ENCODE measurements at places on chromosomes 2 and 18.

GRCh38 chr2:204049635-204050034, 113.1 kb downstream of the ICOS start:
- DNase-seq = no peak

DNA sequence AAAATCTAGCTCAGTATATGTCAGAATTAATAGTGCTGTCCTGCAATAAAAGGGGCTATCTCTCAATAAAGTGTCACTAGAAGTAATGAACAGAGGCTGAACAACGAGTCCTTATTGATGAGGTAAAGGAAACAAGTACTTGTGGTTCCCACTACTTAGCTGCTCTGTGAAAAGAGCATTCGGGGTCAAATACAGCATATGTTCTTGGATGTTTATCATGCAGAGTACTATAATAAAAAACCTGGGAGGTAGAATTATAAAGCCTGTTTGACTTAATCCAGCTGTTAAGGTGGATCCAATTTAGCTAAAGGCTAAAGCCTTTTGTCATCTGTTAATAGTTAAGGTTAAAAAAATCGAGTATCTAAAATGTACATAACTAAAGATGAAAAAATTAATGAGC, 32.4 kb downstream of the SLC35F5 start:
- no peak for DNase-seq

DNA sequence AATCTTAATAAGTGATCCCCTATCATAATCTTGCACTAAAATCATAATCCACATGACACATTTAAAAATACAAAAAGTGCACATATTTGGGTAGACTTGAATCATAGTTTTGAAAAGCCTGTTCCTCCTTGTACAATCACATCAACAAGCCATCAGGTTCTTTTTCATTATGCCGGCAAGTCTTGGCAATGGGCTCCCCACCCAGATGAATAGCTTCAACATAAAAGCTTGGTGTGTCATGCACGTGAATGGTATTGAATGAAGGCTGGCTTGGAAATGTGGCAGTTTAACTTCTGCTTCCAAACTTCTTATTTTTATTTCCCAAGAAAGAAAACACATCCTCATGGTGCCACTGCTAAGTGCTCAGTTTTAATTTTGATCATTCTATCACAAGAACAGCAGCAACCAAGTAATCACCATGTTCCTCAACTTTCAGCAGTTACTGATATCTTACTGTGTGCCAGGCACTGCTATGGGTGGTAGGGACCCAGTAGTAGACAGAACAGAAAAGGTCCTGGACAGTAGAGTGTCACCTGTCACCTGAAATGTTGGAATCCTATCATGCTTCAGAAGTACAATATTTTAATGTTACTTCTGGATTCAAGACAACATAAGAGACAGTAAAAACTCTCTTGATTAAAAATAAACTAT, 89.9 kb downstream of the AP1S3 start:
- DNase-seq = no peak

DNA sequence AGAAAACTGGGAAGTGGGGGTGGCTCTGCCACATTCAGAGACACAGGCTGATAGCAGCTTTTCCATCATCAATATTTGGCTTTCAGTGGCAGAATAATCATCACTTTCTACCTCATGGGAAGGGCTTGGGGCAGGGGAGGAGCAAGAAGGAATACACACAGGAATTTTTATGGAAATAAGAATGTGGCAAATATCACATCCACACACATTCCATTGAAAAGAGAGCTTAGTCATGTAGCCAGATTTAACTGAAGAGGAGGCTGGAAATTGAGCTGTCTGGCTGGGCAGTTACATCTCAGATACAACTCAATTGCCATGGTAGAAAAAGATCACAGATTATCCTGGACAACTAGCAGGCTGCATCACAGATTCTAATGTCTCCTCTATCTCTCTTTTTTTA, 1474.0 kb upstream of the ACVR2A start:
- no peak for DNase-seq

DNA sequence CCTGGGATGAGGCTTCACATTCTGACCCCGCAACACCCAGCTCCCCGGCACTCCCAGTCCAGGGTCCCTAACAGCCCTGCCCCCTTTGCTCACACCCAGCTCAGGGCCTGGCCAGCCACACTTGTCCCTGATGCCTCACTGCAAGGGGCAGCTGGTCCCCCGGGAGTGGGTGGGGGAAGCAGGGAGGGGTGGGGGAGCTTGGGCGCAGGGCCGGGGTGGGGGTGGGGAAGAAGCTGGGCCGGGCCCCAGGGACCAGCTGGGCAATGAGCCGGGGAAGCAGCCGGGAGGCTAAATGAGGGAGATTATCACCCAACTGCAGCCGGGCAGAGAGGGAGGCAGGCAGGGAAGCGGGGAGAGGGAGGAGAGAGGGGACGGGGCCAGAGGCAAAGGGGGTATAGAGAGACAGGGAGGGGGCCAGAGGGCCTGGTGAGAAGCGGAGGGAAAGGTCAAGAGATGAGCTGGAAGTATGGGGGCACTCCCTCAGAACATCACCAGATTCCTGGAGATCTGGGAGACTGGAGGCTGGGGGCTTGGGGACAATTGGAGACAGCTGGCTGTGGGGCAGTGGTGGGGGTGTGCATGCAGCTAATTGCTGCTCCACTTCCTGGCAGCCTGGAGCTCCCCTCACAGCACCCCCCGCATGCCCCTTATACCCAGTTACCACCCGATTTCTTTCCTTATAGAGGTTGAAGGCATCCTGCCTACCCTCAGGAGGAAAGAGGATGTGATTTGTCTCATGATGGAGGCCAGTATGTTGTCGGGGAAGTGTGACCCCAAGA, 2.5 kb upstream of the ASIC4 start:
- no peak for DNase-seq

GRCh38 chr2:113755035-113755834, 1.2 kb downstream of the SLC35F5 start:
- DNase-seq = no peak

DNA sequence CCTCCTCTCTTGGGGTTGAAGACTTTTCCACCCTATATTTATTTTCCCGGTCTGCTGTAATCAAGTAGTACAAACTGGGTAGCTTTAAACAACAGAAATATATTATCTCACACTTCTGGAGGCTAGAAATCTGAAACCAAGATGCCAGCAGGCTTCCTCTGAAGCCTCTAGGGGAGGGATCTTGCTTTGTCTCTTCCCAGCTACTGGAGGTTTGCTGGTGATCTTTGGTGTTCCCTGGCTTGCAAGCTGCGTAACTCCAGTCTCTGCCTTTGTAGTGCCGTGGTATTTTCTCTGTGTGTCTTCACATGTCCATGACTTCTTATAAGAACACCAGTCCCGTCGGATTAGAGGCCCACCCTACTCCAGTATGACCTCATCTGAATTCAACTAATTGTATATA, 44.4 kb downstream of the MYO3B start:
- no peak for DNase-seq

- peak; percentile 37 for DNase-seq
Measured at GRCh38 chr2:985317-985898, 34.8 kb downstream of the SNTG2 start.

GRCh38 chr2:39017334-39017733, 103.5 kb downstream of the SOS1 start:
- no peak for DNase-seq

- no peak for DNase-seq
Measured at GRCh38 chr2:101545950-101546349, 71.0 kb upstream of the RFX8 start.

GRCh38 chr2:183998041-183998796, 600.1 kb upstream of the ZNF804A start:
- no peak for DNase-seq

- no peak for DNase-seq
Measured at GRCh38 chr2:20227894-20228505, 3.1 kb upstream of the SDC1 start.

GRCh38 chr2:100277540-100278207, 44.6 kb downstream of the LONRF2 start:
- no peak for DNase-seq

DNA sequence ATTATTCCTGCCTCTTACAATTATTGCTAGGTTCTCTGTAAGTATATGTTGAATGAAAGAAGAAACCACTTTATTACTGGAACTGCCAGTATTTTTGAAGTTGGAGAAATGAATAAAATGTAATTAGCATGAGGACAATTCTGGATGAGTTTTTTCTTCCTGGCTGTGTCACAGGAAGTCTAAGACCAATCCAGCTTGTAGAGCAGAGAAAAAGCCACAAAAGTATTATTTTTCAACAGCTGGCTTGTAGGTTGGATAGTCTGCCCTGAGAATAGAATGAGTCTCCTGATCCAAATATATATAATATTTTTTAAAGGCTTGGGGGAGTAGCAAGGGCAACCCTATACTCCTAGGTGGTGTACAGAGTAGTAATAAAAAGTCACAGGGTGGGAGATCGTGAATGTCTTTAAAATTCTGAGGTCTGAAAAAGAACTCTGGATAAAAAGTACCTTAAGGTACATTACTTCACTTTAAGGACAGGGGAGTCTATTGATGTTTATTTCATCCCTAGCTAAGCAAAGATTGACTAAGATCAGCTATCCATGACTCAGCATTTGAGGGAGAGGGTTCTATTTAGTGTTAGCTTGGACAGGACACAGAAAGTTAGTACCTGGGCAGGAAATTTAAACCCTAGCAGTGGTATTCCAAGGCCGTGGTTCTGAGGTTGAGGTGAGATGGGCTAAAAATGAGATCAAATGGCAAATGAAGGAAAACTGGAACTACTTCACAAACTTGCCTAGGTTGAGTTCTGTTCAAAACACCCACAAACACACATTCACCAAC, 31.7 kb downstream of the SLC40A1 start:
- no peak for DNase-seq

DNA sequence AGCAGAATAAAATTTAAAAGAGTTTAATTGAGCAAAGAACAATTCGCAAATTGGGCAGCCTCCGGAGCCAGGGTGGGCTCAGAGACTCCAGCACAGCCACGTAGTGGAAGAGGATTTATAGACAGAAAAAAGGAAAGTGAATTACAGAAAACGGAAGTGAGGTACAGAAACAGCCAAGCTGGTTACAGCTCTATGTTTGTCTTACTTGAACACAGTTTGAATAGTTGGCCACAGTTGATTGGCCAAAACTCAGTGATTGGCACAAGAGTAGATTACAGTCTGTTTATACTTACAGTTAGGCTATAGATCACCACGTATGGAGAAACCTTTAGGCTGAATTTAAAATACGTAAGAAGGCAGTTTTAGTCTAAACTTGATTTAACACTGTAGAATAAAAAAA, 78.8 kb upstream of the NEDD4L start:
- no peak for DNase-seq

- no peak for DNase-seq
Measured at GRCh38 chr2:169010633-169011460, 20.3 kb downstream of the ABCB11 start.

All from stimulated activated naive CD8-positive, alpha-beta T cell treated with anti-CD3 and anti-CD28 coated beads, Interleukin-15, amount 100 ng/mL, for 72 hours (primary cell).